ENCODE measurements at places on chromosomes 6 and 20.

DNA sequence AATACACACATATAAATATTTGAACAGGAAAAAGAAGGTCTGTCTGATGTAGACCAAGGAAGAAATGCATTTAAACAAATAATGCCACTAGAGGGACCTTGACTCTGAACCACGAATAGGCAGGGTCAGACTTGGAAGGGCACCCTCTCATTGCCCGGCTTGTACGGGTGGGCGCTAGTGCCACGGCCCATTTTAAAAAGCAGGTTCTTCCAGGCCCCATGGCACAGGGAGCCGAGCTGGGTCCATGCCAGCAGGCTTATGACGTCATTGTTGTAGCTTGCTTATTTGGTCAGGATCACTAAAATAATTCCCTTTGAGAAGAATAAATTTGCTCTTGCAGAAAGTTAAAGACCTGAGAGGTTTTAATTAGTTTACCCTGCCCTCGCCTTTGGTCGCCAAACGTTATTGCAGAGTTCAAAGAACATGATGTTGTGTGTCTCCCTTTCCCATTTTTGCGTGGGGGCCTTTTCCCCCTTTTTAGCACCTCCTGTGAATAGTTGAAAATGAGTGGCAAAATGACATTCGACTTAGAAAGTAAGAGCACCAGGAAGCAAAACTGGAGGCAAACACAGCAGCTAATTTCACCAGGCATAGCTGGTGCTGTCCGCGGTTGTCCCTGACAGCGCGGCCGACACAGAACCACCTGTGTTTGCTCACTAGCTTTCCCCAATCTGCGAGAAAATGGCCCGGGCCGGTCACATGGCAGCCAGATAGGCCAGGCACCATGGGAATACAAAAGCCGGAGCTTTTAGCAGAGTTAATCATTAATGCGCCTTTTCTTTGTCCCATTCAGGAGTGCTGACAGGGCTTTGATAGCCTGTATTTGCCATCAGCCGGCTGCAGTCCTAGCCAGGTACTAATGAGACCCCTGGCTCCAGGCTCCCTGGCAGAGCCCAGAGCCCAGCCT lies 93.8 kb downstream of the FOXA2 start:
- no peak for DNase-seq

GRCh38 chr20:62504323-62504722 lies 28.5 kb upstream of the GATA5 start:
- no peak for DNase-seq

GRCh38 chr6:11762794-11763459 lies 15.7 kb downstream of the ADTRP start:
- DNase-seq: no peak

- no peak for DNase-seq
These were observed 70.7 kb downstream of the PDE7B start for GRCh38 chr6:135922174-135922573.

GRCh38 chr6:27514906-27515495 lies 42.1 kb upstream of the ZNF184 start:
- no peak for DNase-seq

DNA sequence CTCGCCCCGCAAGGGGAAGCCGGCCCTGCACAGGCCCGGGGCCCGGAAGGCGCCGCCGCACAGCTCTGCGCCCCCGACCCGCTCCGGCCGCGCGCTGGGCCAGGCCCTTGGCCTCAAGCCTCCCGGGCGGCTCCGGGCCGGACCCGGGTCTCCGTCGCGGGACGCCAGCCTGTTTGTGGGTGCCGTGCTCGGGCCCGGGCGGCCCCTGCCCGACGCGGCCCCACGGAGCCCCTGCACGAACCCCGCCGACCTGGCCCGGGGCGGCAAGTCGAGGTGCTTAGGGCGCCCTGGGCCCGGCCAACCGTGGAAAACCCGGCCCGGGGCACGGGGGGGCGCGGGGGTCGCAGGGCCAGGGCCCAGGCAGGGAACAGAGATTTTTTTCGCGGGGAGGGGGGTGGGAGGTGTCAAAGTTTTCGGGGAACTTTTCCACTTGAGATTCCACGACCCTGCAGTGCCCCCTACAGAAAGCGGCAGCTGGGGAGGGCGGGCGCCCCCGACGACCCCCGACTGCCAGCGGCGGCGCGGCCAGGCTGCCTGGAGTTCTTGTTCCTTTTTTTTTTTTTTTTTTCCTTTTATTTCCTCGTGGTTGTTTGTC lies 805 bp upstream of the STX16 start:
- no peak for DNase-seq

GRCh38 chr6:10884245-10884972 lies 2.4 kb upstream of the SYCP2L start:
- no peak for DNase-seq

- DNase-seq: no peak
These were observed 15.8 kb downstream of the MAN1A1 start for GRCh38 chr6:119333707-119334295.

- DNase-seq: no peak
These were observed 655 bp downstream of the FAM184A start for GRCh38 chr6:119077643-119078375.

GRCh38 chr6:111818539-111819226 lies 54.6 kb downstream of the FYN start:
- DNase-seq: no peak

GRCh38 chr6:24517659-24518543 lies 23.1 kb downstream of the ALDH5A1 start:
- DNase-seq: no peak

DNA sequence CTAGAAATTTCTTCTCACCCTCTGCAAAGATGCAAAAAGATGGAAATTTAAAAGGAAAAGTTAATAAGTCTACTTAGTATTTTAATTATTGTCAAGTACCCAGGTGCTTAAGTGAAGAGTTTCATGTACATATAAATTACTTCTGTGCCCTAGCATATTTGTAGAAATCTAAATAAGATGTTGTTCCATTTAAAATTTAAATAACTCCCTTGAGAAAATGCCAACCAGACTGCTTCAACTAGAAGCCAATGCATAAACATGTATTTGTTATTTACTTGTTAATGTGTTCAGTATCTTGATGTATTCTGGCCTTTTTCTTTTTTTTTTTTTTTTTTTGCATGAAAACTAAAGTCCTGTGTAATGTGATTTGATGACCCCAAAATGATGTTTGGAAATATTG lies 6.3 kb upstream of the TMEM244 start:
- no peak for DNase-seq

- no peak for DNase-seq
These were observed 11.0 kb downstream of the GFRA4 start for GRCh38 chr20:3652221-3652620.

- no peak for DNase-seq
These were observed 36.0 kb downstream of the ZNF311 start for GRCh38 chr6:28969129-28969528.

GRCh38 chr20:64222851-64223525 lies 32.6 kb upstream of the PCMTD2 start:
- no peak for DNase-seq

- no peak for DNase-seq
These were observed 13.6 kb upstream of the SLCO4A1 start for GRCh38 chr20:62628691-62629090.

DNA sequence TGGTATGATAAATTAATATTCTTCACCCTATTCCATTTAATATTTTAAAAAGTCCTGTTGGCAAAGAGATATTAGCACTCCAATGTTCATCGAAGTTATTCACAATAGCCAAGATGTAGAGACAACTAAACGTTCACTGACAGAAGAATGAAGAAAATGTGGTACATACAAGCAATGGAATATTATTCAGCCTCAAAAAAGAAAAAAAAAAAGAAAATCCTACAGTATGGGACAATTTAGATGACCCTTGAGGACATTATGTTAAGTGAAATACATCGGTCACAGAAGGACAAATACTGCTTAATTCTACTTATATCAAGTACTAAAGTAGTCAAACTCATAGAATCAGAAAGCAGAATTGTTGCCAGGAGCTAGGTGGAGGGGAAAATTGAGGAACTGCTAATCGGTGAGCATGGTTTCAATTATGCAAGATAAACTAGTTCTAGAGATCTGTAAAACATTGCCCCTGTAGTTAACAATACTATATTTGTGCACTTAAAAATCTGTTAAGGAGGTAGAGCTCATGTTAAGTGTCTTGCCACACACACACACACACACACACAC lies 4.7 kb downstream of the GCLC start:
- no peak for DNase-seq

DNA sequence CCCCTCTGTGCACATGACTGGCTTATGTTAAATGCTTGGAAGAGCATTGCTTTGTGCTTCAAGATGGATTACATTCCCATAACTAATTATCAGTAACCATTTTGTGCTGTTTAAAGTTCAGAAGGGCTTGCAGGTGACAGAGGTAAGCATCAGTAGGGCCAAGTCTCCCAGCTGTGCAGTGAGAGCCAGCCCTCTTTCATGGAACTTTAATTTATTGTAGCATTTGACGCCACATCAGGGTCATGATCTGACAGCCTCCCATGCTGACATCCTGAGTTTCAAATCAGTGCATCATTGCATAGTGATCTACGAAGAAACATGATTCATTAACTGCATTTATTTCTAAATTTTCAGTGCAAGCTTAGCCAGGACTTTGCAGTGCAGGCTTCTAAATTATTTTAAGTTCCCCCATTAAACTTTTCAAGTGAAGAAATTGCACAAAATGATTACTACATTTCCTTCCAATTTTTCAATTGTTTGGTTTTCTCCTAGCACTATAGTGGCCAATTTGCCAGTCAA lies 380.9 kb downstream of the UTRN start:
- DNase-seq: no peak

DNA sequence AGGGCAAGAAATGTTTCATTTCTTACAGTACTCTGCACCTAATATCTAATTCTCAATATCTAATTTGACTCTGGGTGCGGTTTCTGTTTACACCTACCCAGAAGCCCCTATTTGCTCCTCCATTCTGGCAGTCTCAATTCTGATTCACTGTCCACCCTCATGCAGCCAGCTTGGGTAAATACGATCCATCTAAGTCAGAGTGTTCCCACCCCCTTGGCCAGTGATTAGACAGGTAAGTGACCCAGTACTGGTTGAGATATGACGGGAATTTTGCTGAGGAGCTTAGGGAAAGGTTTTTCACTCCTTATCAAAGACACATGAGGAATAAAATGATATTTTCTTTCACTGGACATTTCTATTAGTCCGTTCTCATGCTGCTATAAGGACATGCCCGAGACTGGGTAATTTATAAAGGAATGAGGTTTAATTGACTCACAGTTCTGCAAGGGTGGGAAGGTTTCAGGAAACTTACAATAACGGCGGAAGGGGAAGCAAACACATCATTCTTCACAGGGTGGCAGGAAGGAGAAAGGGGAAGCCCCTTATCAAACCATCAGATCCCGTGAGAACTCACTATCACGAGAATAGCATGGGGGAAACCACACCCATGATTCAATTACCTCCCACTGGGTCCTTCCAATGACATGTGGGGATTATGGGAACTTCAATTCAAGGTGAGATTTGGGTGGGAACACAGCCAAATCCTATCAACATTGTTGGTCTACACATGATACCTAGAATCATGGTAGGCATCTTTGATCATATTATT lies 29.4 kb downstream of the GLO1 start:
- no peak for DNase-seq

GRCh38 chr6:6676910-6677441 lies 88.5 kb downstream of the LY86 start:
- no peak for DNase-seq

- no peak for DNase-seq
These were observed 42.2 kb downstream of the GFOD1 start for GRCh38 chr6:13445005-13445743.

GRCh38 chr6:136235233-136235564 lies 14.9 kb downstream of the MTFR2 start:
- no peak for DNase-seq

- DNase-seq: no peak
These were observed 553.0 kb upstream of the MARCKS start for GRCh38 chr6:113304116-113304515.

- no peak for DNase-seq
These were observed at the start of gene SLC35D3 for GRCh38 chr6:136921936-136922684. SLC35D3 (plus strand) TSS chr6:136922301; CDS start chr6:136922429, 128 bp downstream.

GRCh38 chr20:3237958-3238615 lies 903 bp downstream of the SLC4A11 start:
- DNase-seq: no peak

DNA sequence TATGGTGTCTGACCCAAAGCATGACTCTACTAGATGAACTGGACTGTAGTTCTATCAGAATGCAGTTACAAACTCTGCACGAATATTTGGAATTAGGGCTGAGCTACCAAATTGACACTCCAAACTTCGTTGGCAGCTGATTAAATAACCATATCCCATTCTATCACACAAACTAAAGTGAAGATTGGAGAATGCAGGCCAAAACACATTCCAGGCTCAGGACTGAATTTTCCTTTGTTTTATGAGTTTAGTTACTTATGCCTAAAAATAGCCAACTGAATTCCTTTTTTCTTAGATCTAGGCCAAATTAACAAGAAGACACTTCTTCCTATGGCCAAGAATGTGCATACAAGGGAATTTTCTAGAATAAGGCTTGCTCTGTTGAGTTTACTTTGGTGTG lies 9.7 kb upstream of the KIAA0408 start:
- DNase-seq: no peak

DNA sequence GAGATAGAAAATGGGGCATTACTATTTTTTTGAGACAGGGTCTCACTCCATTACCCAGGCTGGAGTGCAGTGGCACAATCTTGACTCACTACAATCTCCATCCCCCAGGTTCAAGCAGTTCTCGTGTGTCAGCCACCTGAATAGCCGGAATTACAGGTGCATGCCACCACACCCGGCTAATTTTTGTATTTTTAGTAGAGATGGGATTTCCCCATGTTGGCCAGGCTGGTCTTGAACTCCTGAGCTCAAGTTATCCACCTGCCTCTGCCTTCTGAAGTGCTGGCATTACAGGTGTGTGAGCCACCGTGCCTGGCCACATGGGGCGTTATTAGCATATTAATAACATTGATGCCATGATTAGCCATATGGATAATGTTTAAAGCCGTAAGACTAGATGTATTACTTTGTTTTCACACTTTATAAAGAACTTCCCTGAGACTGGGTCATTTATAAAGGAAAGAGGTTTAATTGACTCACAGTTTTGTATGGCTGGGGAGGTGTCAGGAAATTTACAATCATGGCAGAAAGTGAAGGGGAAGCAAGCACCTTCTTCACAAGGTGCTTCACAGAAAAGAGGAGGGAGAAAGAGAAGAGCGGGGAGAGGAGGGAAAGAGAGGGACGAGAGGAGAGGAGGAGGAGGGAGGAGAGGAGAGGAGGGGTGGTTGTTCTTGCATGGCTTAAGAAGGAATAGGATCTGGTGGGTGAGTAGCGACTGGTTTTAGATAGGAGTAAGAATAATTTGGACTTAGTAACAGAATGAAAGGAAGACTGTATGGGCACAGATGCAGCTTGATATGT lies 51.9 kb downstream of the MYO6 start:
- no peak for DNase-seq
